ENCODE measurements at places on chromosomes 3 and 15. TPM values are rescaled to one million over a fixed set of nuclear protein-coding genes. Genes with fewer than 3 reads are reported as not detected.

The DENND4A gene
- total RNA-seq: 21.2 TPM

The CTDSPL gene
- total RNA-seq: 22.2 TPM

The P3H2 gene
- total RNA-seq: 11.1 TPM

The RCN2 gene
- 50.8 TPM for total RNA-seq

The SNRK gene
- 15.1 TPM for total RNA-seq

The CAMKV gene
- total RNA-seq: not detected

The STRC gene
- not detected for total RNA-seq

The LRRIQ4 gene
- not detected for total RNA-seq

The FOXB1 gene
- total RNA-seq: not detected

The TOPAZ1 gene
- total RNA-seq: not detected

The IL5RA gene
- total RNA-seq: not detected

The RGMA gene
- 0.46 TPM for total RNA-seq

The KBTBD13 gene
- total RNA-seq: not detected

The GABRG3 gene
- total RNA-seq: not detected

The AGBL1 gene
- not detected for total RNA-seq

The PAK2 gene
- total RNA-seq: 23.2 TPM

The CD86 gene
- not detected for total RNA-seq

The OR5H15 gene
- total RNA-seq: not detected

The GREM1 gene
- total RNA-seq: 307 TPM

The ZNF710 gene
- 6.2 TPM for total RNA-seq

The TMEM44 gene
- 6.1 TPM for total RNA-seq

The PLA2G4D gene
- total RNA-seq: not detected

The NME9 gene
- 0.09 TPM for total RNA-seq

The C3orf18 gene
- 16.0 TPM for total RNA-seq

Measured in smooth muscle cell of bladder (primary cell).